Activated CD8-positive, alpha-beta memory T cell treated with anti-CD3 and anti-CD28 coated beads, Interleukin-2, amount 10 ng/mL, durations not matched to agents 7 days and 5 days (primary cell): ENCODE measurements at places on chromosomes 12 and 14. TPM values are rescaled to one million over a fixed set of nuclear protein-coding genes. Genes with fewer than 3 reads are reported as not detected.
A peak's percentile ranks its signal among the peaks of the same experiment; 100 is the strongest.

DNA sequence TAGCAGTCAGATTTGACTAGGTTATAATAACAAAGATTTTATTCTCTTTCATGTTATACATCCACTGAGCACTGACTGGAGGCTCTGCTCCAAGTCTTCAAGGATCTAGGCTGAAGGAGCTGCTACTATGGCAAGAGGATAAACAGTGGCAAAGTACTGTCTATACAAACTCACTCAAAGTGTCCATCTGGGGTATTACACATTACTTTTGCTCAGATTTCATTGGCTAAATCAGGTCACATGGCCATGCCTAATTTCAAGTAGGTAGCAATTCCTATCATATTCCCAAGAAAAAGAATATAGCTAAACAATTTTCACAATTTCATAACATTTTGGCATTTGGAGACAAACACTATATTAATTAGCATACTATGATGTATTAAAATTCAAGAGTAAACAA, 40.9 kb downstream of the CDK17 start:
- H3K36me3 ChIP-seq, result peaks cover 1% of the 10 kb centered on the region
- no peak for DNase-seq
- H3K4me1 ChIP-seq, result peaks cover 16% of the 10 kb centered on the region
- no peak overlapping the region for H3K27ac ChIP-seq
- no peaks in the 10 kb centered on the region for H3K27me3 ChIP-seq
- no peak overlapping the region for H3K4me3 ChIP-seq

DNA sequence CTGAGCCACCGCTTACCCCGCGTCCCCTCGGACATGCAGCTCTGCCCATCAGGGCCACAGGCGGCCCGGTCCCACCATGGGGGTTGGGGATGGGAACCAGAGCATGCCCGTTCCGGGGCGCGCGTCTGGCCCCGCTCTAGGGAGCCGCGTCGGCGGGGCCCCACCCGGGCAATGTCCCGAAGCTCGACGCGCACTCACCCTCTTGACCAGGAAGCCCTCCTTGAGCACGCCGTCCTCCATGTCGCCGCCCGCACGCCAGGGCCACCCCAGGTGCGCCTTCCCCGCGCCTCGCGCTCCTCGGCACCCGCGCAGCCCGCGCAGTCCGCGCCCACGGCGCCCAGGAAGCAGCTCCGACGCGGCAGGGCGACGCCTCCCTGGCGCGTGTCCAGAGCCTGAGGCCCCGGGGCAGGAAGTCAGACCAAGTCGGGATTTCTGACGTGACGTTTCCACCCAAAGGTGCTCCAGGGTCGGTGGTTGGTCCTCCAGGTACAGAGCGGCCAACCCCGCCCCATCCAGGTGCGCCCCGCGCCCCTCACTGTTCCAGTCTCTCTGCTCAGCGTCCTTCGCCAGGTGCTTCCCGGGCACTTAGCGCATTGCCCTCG, at the start of gene PLEK2:
PLEK2 (minus strand) TSS at position 346 of the 602 bp plus-strand sequence; CDS start at position 240, 106 bp downstream.
- no peaks in the 10 kb centered on the region for H3K36me3 ChIP-seq
- no peak within 1 kb of the TSS for H3K27ac ChIP-seq
- H3K4me3 ChIP-seq, result peak within 1 kb of the TSS; percentile 46
- H3K4me1 ChIP-seq, result peaks cover 9% of the 10 kb centered on the region

GRCh38 chr12:40223646-40224045, 1.2 kb upstream of the LRRK2 start:
- H3K4me1 ChIP-seq, result peaks cover 17% of the 10 kb centered on the region
- no peak for DNase-seq
- H3K36me3 ChIP-seq, result peaks cover 2% of the 10 kb centered on the region
- peak overlapping the region; percentile 7 for H3K27ac ChIP-seq
- peak overlapping the region; percentile 42 for H3K4me3 ChIP-seq

DNA sequence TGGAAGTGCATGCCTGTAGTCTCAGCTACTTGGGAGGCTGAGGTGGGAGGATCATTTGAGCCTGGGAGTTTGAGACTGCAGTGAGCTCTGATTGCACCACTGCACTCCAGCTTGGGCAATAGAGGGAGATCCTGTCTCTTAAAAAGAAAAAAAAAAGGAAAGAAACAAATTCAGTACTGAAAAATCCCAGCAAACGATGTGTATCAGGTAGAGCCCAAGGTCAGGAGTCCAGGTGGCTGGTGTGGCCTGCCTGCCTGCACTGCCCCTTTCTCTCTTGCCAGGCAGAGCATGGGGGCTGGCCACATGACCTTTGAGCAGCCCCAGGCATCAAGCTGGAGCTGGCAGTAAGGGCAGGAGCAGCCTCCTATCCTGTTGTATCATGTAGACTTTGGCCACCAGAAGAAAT, 31.8 kb downstream of the ELK3 start:
- H3K27ac ChIP-seq, result no peak overlapping the region
- H3K4me3 ChIP-seq, result no peak overlapping the region
- H3K36me3 ChIP-seq, result peaks cover 28% of the 10 kb centered on the region

GRCh38 chr12:48002414-48002730, 1.9 kb downstream of the COL2A1 start:
- H3K36me3 ChIP-seq, result no peaks in the 10 kb centered on the region
- no peak for DNase-seq
- H3K27ac ChIP-seq, result no peak overlapping the region
- peaks cover 30% of the 10 kb centered on the region for H3K4me1 ChIP-seq
- peak overlapping the region; percentile 54 for H3K4me3 ChIP-seq
- peaks cover 97% of the 10 kb centered on the region for H3K27me3 ChIP-seq

- no peaks in the 10 kb centered on the region for H3K27me3 ChIP-seq
- no peak overlapping the region for H3K27ac ChIP-seq
- H3K36me3 ChIP-seq, result peaks cover 73% of the 10 kb centered on the region
- H3K4me3 ChIP-seq, result no peak overlapping the region
- DNase-seq, result no peak
- H3K4me1 ChIP-seq, result peaks cover 58% of the 10 kb centered on the region
These were observed 26.1 kb downstream of the LEMD3 start for GRCh38 chr12:65195387-65196055.

DNA sequence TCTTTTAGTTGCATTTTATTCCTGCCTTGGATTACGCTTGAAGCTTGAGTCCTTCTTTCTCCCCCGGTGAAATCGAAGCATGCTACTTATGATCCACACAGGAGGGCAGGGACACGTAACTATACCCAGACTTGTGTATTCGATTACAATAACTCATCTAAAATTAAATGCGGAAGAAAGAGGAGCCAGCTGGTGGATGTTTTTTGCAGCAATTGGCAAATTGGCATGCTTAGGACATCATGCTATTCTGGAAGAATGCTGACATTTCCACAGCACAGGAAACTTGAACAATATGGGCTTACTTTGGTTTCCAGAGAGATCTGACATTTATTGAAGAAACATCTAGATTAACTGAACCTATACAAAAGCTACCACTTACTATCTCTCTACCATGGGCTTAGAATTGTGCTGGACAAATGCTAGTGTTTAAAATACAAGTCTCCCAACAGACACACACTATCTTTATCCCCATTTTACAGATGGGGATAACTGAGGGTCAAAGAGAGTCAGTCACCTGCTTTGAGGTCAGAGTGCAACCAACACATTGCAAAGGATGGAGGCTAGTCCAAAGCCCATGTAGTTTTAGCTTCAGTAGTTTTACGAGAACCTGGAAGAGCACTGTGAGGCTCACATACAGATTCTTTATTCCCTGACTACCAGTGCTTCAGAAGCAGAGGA, 36.3 kb downstream of the LGMN start:
- no peak overlapping the region for H3K4me3 ChIP-seq
- H3K4me1 ChIP-seq, result peaks cover 2% of the 10 kb centered on the region
- no peak overlapping the region for H3K27ac ChIP-seq
- H3K27me3 ChIP-seq, result no peaks in the 10 kb centered on the region

DNA sequence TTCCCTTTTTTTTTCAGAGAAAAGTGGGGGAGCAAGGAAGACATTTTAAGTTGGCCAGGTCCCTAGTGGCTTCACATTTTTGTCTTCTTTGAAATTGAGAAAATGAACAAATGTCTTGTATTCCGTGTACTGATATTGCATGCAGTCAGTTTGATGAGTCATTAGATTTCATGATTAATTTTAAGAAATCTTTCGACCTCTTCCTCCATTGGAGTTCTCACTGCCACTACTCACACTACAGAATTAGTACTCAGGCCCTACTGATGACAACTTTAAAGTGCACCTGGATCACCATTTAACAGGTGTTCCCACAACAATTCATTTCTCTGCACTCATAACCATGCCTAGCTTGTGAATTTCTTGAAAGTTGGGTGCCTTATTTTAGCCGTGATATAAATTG, 50.5 kb downstream of the SAMD4A start:
- H3K4me1 ChIP-seq, result peaks cover 15% of the 10 kb centered on the region
- peaks cover 5% of the 10 kb centered on the region for H3K36me3 ChIP-seq

DNA sequence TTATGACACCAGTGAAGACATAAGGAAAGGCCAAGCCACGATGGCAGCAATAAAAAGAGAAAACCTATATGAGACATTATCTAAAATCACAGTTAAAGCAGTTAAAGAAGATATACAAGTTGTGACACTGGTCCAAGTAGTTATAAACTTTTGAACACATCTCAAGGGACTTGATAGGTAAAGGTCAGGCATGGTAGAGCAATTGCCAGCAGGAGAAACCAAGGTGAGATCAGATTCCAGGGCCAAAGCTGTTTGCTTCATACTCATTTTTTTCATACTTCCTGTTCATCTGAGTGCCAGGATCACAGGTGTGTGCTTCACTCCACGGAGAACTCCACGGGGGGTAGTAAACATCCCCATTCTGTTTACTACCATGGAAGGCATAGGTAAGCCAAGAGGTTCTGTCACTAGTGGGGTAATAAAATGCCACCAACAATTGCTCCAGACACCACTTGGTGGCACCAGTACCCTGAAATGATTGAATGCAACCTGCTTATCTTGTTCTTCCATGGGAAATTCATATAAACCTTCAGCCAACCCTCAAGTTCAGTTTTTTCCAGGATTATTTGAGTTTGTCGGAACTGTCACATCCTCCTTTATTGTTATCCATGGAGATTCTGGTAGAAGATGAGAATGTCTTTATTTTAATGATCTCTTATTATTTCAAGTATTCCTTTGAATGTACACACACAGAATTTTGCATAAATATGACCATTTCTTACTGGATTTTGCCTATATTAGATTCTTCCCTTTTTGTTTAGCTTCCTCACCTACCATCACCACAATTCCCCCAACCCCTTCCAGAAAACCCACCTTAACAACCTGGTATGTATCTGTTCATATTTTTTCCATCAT, 59.2 kb upstream of the TSPAN8 start:
- no peaks in the 10 kb centered on the region for H3K4me1 ChIP-seq
- DNase-seq, result no peak
- H3K27ac ChIP-seq, result no peak overlapping the region
- H3K4me3 ChIP-seq, result no peak overlapping the region
- no peaks in the 10 kb centered on the region for H3K27me3 ChIP-seq
- H3K36me3 ChIP-seq, result no peaks in the 10 kb centered on the region

Gene FAM222A
- total RNA-seq, result 0.70 TPM

GRCh38 chr12:2023365-2023764, 19.1 kb upstream of the DCP1B start:
- no peaks in the 10 kb centered on the region for H3K36me3 ChIP-seq
- no peak overlapping the region for H3K4me3 ChIP-seq
- peaks cover under 1% of the 10 kb centered on the region for H3K4me1 ChIP-seq
- H3K27ac ChIP-seq, result no peak overlapping the region

Gene PTGES3
- 268 TPM for total RNA-seq

GRCh38 chr12:77032406-77032805, 33.0 kb downstream of the E2F7 start:
- H3K4me1 ChIP-seq, result peaks cover 8% of the 10 kb centered on the region
- no peaks in the 10 kb centered on the region for H3K27me3 ChIP-seq
- peaks cover 69% of the 10 kb centered on the region for H3K36me3 ChIP-seq

- no peak overlapping the region for H3K4me3 ChIP-seq
- no peak for DNase-seq
- no peak overlapping the region for H3K27ac ChIP-seq
- peaks cover 2% of the 10 kb centered on the region for H3K27me3 ChIP-seq
- H3K36me3 ChIP-seq, result peaks cover 3% of the 10 kb centered on the region
These were observed 78.9 kb upstream of the SLC38A2 start for GRCh38 chr12:46451276-46452021.

DNA sequence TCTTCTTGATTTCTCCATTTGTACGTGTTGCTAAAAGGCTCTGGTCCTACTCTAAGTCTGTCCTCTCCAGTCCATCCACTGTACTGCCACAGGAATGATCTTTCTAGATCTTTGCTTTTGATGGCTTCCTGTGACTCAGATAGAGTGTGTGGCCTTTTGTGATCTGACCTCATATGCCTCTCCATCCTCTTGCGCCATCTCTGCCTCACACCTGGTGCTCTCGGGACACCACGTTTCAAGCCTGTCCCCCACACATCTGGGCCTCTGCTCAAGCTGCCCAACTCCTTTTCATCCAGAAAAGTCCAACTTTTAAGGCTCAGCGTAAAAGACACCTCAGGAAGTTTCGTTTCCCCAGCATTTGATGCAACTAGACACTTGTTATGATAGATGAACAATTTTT, 39.0 kb downstream of the DCAF4 start:
- H3K27ac ChIP-seq, result no peak overlapping the region
- H3K36me3 ChIP-seq, result peaks cover 18% of the 10 kb centered on the region
- peaks cover 27% of the 10 kb centered on the region for H3K4me1 ChIP-seq
- H3K27me3 ChIP-seq, result no peaks in the 10 kb centered on the region
- H3K4me3 ChIP-seq, result no peak overlapping the region

- peaks cover 64% of the 10 kb centered on the region for H3K27me3 ChIP-seq
- no peak overlapping the region for H3K4me3 ChIP-seq
- no peak overlapping the region for H3K27ac ChIP-seq
These were observed 48.9 kb downstream of the DYRK2 start for GRCh38 chr12:67697443-67697842.

- H3K4me1 ChIP-seq, result no peaks in the 10 kb centered on the region
- DNase-seq, result no peak
- peaks cover 3% of the 10 kb centered on the region for H3K27me3 ChIP-seq
- H3K4me3 ChIP-seq, result no peak overlapping the region
These were observed 8.8 kb upstream of the CEP170B start for GRCh38 chr14:104856157-104856868.

Gene IFNG-AS1
- 0.38 TPM for total RNA-seq

DNA sequence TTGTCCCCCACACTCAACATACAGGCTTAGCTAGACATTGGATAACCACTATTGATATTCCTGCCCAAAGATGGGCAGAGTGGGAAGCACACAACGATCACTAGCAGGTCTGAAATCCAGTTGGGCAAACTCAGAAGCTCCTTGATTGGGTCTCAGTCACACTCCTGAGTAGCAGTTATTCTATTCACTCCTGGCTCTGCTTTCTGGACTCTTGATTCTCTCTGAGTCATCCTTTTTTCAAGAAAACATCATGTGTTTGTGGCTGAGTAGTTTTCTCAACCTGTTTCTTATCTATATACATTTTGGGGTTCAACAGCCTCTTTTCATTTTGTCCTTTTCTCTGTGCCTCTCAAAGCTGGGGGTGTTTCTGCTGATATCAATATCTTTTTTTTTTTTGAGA, 46.0 kb upstream of the MANSC4 start:
- no peak overlapping the region for H3K27ac ChIP-seq
- H3K4me1 ChIP-seq, result peaks cover 31% of the 10 kb centered on the region
- H3K27me3 ChIP-seq, result peaks cover 53% of the 10 kb centered on the region
- no peak overlapping the region for H3K4me3 ChIP-seq
